CD4-positive, alpha-beta memory T cell (primary cell): ENCODE measurements at places on chromosomes 3 and 15.

- no peak for DNase-seq
Measured at GRCh38 chr3:71047616-71048531, 535.7 kb downstream of the FOXP1 start.

DNA sequence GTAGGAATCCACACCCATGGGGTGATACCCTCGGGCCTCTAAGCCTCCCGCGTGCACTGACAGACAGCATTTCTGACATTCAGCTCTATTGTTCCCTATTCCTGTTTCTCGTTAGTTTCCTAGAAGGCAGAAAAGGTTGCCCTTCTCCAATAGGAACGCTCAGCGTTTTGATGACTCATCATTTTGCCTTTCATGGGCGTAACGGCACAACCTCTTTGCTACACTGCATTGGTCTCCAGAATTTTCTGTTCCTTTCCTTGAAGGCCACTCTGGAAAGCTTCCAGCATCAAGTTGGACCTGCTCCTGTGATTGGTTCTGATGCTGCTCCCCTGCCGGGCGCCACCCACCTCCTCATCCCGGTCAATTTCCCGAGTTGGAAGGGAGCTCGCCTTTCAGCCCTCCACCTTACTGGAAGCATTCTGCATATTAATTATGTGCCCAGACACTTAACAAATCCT is 13.0 kb upstream of the TNK2 start:
- no peak for DNase-seq

DNA sequence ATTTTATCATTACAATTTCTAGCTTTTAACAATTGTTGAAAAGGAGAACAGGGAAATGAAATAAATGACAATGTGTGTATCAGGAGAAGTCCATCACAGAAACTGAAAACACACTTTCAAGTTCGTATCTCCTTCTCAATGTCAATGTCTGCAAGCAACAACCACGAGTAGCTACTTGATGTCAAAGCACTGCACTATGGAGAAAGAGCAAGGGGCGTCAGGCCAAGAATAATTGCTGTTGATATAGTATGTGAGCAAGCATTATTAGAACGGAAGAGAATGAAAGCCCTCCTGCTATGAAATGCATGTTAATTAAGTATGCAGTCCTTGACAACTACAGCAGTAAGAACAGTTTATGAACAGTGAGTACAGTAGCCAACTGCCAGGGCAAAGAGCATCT is 1250.1 kb downstream of the ZPLD1 start:
- no peak for DNase-seq

- DNase-seq = no peak
Measured at GRCh38 chr3:82773207-82773606, 1011.8 kb upstream of the GBE1 start.

DNA sequence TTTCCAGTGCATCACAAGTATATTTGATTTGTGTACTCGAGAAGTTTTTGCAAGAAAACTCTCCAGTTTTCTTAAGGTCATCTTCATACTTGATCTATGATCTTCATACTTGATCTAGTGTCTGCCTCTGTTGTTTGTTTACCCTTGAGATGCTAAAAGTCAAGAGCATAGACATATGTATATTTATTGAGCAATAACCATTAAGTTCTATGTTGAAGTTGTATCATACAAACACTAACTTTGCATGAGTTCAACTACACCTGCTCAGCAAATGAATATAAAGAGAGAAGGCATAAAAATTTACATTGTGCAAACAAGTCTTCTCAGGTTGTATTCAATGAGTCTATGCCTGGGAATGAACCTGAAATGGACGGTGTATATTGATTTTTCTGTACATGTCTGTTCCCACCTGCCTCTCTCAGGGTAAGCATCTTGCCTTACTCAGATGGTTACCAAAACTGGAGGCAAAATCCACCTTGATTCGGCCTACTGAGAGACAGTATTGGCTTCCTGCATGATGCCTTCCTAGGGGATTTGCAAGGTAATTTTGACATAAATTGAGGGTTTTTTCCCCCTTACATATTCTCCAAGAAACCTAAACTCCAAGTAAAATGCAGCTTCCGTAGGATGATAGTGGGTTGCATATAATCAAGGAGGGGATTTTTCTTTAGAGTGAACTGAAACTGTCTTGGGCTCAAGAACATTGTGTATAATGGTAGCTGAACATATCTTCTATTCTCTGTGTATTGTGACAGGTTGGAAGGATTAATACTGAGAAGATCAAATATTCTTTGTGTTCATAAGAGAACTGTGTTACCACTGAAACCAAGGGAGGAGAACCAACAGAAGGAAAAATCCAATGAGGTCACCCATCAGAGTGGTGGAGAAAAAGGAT is 110.4 kb downstream of the FILIP1L start:
- no peak for DNase-seq
